ENCODE measurements at places on chromosomes 16 and 17.

DNA sequence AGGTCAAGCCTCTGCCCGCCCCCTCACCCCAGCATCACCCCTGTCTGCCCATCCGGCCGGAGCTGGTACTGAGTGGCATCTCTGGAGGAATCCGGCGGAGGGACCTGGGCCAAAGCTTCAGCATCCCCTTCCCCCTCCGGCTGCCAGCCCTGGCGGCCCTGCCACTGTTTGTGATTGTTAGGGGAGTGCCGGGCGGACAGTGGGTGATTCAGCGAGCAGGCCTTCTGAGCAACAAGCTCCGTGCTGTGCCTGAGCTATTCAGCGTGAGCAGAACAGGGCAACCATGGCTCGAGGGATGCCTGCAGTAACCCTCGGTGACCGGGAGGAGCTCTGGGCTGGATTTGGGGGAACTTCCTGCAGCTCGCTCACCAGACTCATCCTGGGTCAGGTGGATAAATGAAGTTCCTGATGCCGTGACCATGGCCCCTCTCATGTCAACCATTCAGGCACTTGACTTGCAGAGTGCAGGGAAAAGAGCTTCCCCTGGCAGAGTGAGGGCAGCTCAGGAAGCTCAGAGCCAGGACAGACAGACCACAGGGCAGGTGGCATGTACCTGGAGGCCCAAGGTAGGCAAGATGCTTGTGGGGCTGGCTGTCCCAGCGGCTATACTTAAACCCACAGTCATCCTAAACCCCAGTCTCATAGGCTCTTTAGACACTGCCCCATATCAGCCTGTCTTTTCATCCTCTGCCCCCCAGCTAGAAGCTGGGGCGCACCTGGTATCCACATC, 24.3 kb upstream of the MLKL start:
- peak; percentile 98 for DNase-seq

- peak; percentile 64 for DNase-seq
Measured at GRCh38 chr17:55601874-55602364, 90.7 kb upstream of the SMIM36 start.

DNA sequence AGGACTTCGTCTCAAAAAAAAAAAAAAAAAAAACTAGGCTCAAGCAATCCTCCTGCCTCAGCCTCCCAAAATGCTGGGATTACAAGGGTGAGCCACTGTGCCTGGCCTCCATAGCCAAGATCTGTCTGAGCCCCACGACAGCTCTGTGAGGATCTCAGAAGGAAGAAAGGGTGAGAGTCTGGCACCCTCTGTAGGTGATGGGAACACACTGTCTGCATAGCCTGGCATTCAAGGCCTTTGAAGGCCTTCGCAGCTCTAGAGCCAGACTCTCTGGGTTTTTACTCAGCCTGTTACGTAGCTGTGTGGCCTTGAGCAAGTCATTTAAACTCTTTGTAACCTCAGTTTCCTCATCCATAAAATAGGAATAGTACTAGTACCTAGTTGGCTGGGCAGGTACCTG, 6.3 kb upstream of the XPO6 start:
- DNase-seq, result peak; percentile 76

GRCh38 chr16:82063456-82064082, 28.5 kb downstream of the HSD17B2 start:
- no peak for DNase-seq

- DNase-seq, result peak; percentile 83
Measured at GRCh38 chr16:3536271-3536731, 35.5 kb downstream of the CLUAP1 start.

- no peak for DNase-seq
Measured at GRCh38 chr17:69462882-69463281, 48.4 kb downstream of the MAP2K6 start.

GRCh38 chr16:3095869-3096268, 3.2 kb downstream of the ZSCAN10 start:
- DNase-seq, result peak; percentile 93

- DNase-seq, result no peak
Measured at GRCh38 chr17:65088621-65089360, 32.3 kb upstream of the GNA13 start.

DNA sequence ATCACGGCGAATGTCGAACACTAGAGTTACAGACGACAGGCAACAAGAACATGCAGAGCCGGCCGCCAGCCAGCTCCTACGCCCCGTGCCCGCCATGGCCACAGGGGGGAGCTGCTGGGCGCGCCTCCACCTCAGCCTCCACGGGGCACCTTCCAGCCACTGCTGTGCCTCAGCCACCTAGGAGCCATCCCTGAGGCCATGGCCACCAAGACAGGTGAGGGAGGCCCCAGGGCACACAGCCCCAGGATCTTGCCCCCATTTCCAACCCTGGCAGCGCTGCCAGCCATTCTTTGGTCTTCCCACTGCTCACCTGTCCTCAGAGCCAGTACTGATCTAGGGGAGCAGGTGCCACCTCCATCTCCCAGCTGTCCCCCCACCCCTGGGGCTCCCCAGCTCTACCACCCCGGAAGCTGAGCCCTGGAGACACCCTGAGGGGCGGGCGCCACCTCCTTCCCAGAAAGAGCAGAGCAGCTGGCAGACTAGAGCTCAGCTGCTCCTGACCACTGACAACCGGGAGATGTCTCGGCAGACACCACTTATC, 11.8 kb downstream of the GNPTG start:
- DNase-seq, result peak; percentile 97

DNA sequence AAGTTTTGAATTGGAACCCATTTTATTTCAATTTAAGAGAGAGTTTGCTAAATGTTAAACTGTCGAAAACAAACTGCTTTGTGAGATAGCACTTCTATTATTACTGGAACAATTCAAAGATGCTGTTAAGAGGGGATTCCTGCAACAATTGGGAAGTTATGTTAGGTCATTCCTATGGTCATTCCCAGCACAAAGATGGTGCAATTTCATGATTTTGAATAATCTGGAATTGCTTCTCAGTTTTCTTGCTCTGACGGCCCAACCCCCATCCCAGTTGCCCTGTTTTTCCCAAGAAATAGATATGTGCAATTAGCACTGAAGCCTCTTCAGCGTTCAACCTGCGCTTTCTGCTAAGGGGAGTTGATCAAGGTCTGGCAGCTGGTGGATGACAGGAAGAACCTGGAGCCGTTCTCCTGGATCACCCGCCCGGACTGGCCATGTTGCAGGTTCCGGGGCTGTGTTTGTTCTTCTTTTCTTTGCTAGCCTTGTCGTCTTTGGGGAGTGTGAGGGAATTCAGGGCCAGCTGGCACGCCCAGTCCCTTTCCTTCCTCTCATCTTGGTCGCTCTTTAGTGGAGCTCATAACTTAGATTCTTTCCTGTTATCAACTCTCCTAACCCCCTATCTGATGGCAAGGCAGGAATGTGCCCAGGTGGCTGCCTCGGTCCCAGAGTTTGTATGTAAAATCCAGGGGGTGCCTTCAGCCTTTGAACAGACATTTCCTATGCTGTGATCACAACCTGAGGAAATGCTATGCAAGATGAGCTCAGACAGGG, 29.0 kb upstream of the IRF8 start:
- DNase-seq, result no peak

GRCh38 chr16:27819881-27820610, 243.5 kb downstream of the GSG1L start:
- no peak for DNase-seq
